ENCODE measurements at places on chromosomes 3 and 15.
A peak's percentile ranks its signal among the peaks of the same experiment; 100 is the strongest.

GRCh38 chr15:25060996-25061620, 106.3 kb downstream of the SNRPN start:
- no peak for DNase-seq

DNA sequence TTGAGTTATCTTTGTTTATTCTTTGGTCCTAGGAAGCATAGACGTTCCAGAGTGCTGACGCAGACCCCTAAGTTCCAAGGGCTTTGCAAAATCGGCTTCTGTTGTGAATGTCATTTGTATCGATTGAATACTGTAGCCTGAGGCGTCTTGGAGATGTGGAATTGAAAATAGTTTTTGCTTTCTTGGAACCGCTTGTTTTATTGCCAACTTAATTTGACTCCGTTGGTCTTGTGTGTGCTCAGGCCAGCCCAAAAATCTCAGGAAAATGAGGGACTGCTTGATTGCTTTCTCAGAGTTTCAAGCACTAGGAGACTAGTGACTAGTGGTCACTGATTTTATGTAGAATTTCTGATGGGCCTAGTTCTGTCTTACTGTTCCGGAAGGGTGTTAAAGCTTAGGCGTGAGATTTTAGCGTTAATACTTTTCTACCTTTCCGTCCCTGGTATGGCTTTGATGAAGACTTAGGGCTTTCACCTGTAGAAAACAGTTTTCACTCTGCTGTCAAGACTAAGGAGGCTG, 263 bp upstream of the UTS2B start:
- DNase-seq = no peak

DNA sequence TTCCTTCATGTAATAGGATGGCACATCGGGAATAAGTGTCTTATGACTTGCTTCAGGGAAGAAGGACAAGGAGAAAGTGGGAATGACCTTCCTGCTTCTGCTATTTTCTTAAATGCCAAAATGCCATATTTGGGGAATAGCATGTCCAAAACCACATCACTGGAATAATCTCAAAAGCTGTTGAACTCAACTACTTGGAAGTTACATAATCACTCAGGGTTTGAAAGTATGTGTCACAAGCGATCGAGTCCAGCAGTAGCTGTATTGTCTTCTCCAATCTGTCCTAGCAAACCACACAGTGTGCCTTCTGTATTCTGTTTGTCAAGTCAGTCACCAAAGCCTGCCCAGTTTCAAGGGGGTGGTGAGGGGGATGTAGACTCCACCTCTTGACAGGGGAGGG, 58.3 kb upstream of the GADL1 start:
- no peak for DNase-seq

GRCh38 chr15:63896336-63897115, 62.8 kb upstream of the HERC1 start:
- DNase-seq = no peak

DNA sequence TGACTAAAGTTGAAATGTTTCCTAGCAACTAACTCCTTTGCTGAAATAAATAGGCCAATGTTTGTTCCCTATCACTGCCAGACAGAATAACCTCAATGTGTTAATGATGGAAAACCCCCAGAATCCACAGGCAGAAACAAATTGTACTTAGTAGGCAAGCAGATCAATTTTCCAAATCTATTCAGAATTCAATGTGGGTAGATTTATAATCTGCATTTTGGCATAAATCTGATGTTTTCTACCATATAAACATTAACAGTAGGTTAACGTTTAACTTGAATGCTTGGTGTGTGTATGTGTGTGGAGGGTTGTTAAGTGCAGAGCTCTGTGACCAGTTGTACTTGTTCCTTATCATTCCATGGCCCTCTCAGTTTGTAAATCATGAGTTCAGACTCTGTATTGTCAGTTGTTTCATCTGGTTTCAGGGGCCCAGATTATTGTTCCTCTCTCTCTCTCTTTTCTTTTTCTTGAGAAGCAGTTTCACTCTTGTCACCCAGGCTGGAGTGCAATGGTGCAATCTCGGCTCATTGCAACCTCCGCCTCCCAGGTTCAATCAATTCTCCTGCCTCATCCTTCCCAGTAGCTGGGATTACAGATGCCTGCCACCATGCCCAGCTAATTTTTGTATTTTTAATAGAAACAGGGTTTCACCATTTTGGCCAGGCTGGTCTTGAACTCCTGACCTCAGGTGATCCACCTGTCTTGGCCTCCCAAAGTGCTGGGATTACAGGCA, 32.8 kb downstream of the PLSCR1 start:
- no peak for DNase-seq

DNA sequence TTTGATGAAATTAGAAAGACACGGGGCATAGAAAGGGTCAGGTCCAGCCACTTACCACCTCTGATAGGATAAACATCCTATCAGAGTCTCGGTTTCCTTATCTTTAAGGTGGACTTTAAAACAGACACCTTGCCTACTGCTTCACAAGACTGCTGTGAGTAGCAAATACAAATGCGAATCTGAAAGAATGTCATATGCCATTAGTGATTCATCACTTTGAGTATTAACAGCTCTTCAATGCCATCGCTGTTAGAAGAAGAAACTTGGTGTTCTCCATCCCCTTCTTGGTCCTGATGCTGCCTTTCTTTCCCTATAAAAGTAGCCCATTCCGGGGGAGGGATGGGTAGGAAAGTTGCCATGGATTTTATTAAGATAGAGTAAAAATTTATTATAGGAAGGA, 220.2 kb downstream of the RORA start:
- no peak for DNase-seq

DNA sequence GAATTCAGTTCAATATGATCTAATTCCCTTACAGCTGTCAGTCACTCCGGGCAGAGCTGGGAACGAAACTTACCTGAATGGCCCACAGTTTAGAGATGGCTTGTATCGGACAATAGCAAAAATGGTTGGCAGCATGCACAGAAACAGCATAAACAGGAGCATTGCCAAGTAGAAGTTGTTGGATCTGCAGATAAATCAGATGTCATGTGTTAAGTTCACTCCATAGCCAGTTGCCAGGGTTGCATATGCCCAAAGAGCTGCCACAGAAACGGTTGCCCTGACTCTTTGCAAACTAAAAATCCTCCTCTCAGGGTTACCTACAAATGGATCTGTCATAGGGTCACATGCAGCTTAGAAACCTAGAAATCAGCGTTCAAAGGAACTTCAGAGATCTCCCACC, 15.4 kb upstream of the STARD5 start:
- no peak for DNase-seq

GRCh38 chr3:9147215-9147895, 102.1 kb downstream of the SRGAP3 start:
- no peak for DNase-seq

DNA sequence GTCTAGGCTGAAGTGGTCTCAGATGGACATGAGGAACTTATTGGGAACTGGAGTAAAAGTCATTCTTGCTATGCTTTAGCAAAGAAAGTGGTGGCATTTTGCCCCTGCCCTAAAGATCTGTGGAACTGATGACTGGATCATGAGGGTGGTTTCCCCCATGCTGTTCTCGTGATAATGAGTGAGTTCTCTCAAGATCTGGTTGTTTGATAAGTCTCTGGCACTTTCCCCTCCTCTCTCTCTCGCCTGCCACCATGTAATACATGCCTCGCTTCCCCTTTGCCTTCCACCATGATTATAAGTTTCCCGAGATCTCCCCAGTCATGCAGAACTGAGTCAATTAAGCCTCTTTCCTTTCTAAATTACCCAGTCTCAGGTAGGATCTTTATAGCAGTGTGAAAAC, 11.5 kb upstream of the MLF1 start:
- no peak for DNase-seq

- DNase-seq = no peak
These were observed 26.1 kb downstream of the CMSS1 start for GRCh38 chr3:99843590-99844258.

DNA sequence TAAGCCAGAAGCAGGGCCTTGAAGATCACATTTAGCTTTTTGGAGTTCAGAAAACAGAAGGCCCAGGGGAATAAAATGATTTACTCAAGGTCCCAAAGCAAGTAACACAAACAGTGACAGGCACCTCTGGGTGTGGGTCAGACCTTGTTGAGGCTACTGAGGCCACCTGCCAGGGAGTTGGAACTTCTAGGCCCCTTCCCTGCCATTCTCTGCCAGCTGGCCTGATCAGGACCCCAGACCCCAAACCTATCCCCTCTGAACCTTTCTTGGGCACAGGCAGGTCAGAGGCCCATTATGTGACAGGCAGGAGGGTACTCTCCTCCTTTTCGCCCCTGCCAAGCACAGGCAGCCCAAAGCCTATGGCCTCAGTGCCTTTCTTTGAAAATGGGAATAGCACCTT, 49.4 kb upstream of the ATP2B2 start:
- no peak for DNase-seq

GRCh38 chr3:4806535-4807108, 172.6 kb upstream of the BHLHE40 start:
- DNase-seq = no peak

DNA sequence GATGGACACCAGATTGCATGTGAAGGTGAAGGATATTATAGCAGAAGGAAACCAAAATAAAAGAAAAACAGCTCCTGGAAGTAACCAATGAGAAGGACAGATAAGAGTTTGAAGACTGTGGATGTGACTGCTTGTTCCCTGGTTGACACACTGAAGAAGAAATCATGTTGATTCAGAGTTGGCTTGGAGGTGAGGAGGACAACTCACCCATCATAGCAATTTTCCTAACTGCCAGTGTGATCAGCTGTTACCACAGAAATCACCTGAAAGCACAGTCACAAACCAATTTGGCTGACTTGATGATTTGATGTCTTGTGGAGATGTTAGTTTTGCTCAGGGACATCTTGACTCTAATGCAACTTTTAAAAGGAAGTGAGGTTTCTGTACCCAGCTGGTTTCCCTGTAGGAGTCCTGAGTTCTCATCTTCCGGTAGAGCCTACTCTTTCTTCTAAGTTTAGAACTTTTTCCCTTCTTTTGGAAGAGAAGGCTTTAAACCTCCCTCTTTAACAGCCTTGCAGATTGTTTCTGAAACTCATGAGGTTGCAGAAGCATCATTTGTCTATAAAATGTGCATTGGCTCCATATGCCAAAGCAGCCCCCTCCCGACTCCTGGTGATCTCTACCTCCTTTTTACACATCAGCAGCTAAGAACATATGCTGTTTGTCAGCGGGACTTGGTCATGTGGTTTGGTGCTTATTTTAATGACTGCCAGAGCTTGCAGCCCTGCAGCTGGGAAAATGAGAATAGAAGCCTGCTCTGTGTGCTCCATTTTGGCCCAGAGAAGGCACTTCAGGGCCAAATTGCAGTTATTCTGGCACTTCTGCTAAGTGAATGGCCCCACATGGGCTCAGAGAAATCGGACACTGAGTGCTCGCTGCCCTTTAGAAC, 10.3 kb downstream of the ATG7 start:
- no peak for DNase-seq

- peak; percentile 20 for DNase-seq
These were observed 843 bp downstream of the CHRNA5 start for GRCh38 chr15:78565951-78566774.

DNA sequence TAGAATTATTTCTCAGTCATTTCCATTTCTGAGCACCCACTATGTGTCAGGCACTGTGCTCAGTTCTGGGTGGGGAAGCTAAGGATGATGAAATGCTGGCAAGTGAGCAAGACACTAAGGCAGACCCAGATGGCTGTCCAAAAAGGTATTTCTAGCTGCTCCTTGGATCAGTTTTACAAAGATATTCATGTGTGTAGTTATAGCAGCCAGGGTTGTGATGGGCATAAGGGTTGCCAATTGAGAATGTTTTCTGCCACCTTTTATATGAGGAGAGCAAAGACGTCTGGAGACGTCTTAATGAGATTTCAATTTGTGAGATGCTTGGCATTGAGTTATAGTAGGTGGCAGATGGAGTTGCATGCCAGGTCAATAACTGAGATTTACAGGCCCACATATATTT, 197.1 kb upstream of the RASGRP1 start:
- DNase-seq = no peak

GRCh38 chr15:74571191-74571590, 30.2 kb downstream of the ARID3B start:
- DNase-seq = no peak

GRCh38 chr3:139897759-139898158, 37.2 kb upstream of the CLSTN2 start:
- no peak for DNase-seq

- DNase-seq = no peak
These were observed 351.2 kb downstream of the RAP2B start for GRCh38 chr3:153513236-153513635.

GRCh38 chr3:148694116-148694515, 3.6 kb upstream of the AGTR1 start:
- DNase-seq = no peak

DNA sequence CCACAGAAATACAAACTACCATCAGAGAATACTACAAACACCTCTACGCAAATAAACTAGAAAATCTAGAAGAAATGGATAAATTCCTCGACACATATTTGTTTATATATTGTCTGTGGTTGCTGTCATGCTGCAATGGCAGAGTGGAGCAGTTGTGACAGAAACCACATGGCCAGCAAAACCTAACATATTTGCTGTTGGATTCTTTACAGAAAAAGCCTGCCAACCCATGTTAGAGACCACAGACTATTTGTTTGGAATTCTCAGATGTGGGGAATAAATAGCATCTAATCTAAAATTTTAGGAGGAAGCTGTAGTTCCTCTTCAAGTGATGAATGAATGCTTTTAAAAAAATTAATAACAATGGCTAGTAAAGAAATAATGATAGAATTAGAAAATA, 341.6 kb upstream of the AZI2 start:
- no peak for DNase-seq

DNA sequence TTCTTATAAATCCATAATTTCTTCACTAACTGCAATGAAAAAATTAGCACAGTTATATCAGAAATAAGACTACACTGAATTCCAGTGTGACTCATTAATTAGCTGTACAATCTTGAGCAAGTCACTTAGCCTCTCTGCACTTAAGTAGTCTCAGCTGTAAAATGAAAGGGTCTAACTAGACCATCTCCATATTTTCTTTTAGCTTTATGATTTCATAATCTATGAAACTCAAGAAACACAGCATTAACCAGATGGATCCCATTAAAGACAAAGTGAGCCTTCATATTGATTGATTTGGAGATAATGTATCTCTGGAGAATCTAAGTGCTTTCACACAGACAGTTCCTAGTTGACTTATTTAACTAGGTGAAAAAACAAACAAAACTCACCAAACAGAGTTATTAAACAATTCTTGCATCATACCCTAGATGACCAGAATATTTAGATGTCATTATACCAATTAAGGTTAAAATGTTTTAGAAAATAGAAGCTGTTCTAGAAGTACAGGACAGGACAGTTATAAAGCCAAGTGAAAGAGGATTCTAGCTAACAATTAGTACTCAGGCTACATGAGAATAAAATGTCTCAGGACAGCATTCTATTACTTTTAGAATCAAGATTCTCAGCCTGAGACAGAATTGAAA, 11.2 kb downstream of the CSNK1G1 start:
- DNase-seq = no peak

DNA sequence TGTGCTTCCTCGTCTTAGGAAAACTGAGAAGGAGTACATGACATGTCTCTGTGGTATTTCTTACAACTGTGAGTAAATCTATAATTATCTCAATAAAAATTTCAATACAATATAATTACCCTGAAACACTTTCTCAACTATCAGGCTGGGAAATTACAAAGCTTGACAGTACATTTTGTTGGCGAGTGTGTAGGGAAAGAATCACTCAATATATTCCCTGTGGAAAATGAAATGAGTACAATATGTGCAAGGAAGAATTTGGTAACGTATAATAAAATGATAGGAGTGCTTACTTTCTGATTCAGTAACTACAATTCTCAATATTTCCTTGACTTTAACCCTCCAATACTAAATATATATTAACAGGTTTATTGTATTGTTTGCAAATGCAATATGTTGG, 818.2 kb upstream of the CADM2 start:
- no peak for DNase-seq

GRCh38 chr3:39224288-39224687, 31.9 kb upstream of the XIRP1 start:
- no peak for DNase-seq
